ENCODE measurements at places on chromosomes 7 and 10.

GRCh38 chr7:114819616-114820362 lies 102.1 kb upstream of the MDFIC start:
- no peak for DNase-seq

DNA sequence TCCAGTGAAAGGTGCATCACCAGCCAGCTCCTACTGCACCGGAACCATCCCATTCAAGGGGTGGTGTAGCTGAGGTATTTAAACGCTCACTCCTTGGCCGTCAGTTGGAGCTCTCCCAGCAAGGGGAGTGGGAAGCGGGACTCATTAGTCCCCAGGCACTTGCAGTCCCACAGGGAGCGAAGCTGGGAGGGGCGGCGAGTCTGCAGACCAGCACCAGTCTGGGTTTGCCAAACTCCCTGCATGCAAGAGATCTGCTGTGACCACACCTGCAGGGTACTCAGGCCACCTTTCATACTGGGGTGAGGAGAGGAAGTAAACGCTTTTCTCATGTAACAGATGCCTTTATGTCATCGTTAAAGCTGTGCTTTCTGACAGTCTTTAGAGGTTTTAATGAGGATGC lies 187.9 kb downstream of the PTPRN2 start:
- DNase-seq, result no peak

DNA sequence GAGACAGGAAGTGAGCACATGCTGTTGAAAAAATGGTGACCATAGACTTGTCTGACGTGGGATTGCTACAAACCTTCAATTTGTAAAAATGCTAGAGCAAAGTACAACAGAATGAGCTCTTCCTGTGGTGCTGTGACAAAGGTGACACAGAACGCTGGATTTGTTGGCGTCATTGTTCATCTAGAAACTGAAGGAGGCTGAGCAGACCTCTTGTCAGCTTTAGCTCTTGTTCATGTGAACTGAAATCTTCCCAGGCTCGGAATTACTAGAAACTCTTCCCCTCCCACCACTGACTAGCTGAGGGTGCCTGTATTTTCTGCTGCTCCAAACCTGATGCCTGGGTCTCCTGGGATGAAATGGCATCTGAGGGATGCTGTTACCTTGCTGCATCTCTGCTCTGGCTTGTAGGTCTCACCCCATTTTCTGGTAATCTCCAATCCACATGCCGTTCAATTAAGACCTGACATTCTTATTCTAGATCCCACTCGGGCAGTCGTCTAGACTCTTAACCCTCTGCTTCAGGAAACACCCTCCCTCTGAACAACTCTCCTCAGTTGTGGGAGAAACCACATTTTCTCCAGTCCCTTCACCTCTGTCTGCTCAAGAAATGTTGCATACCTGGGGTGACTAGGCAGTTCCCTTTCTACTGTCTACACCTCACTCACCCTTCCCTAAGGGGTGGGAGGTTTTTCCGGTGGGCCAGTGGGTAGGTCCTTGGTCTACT lies 349.3 kb downstream of the CXCL12 start:
- DNase-seq, result no peak

GRCh38 chr10:131885391-131886165 lies 15.2 kb upstream of the PPP2R2D start:
- no peak for DNase-seq

GRCh38 chr7:148712678-148713329 lies 14.1 kb downstream of the CUL1 start:
- DNase-seq, result no peak

DNA sequence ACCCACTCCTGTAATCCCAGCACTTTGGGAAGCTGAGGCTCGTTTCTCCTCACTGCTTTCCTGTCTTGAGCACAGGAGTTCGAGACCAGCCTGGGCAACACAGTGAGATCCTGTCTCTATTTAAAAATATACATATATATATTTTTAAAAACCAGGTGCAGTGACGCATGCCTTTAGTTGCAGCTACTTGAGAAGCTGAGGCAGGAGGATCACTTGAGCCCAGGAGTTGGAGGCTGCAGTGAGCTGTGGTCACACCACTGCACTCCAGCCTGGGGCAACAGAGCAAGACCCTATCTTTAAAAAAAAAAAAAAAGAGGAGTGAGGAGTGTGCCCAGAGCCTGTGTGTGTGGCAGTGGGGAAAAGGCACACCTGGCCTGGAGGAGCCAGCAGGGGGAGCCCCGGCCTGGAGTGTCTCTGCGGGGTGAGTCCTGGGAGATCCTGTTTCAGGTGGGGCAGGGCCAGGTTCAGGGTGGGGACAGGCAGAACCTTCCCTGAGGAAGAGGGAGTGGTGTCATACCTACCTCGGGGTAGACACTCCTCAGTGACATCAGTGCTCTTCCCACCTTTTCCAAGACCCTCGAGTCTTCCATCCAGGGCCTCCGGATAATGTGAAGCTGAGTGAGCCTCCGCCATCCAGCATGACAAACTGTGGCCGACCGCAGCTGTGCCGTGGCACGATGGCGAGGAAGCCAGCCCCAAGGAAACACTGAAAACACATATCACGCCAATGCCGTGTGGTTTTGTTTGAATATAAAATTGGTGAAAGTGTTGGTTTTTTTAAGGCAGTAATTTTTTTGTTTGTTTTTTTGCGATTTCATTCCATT lies 9.0 kb upstream of the ARPC1B start:
- no peak for DNase-seq

All from spinal cord (tissue), 10 donors.